HFFc6 (cell line): ENCODE measurements at places on chromosomes 3 and 15. TPM values are rescaled to one million over a fixed set of nuclear protein-coding genes. Genes with fewer than 3 reads are reported as not detected.

PPARG gene
- total RNA-seq, result 3.4 to 4.8 TPM (median 4.1 TPM) in 3 replicates

DNA sequence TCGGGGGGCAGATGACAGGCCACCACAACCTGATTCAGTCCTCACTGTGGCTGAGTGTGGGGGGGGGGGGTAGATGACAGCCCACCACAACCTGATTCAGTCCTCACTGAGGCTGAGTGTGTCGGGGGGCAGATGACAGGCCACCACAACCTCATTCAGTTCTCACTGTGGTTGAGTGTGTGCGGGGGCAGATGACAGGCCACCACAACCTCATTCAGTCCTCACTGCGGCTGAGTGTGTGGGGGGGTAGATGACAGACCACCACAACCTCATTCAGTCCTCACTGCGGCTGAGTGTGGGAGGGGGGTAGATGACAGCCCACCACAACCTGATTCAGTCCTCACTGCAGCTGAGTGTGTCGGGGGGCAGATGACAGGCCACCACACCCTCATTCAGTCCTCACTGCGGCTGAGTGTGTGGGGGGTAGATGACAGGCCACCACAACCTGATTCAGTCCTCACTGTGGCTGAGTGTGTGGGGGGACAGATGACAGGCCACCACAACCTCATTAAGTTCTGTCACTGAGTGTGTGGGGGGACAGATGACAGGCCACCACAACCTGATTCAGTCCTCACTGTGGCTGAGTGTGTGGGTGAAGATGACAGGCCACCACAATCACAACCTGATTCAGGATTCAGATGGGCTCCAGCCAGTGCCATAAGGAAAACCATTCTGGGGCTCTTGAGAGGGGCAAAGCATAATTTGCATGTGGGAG is 16.9 kb downstream of the ZNF717 start:
- no peak for DNase-seq

GRCh38 chr3:32849046-32849445 is 31.2 kb downstream of the TRIM71 start:
- no peak for DNase-seq

- DNase-seq, result no peak
Observed at GRCh38 chr15:57098896-57099295, 180.5 kb downstream of the TCF12 start.

GRCh38 chr15:68469162-68470048 is 37.4 kb upstream of the ITGA11 start:
- no peak for DNase-seq
